Naive thymus-derived CD4-positive, alpha-beta T cell (primary cell): ENCODE measurements at places on chromosomes 1 and 21.
A peak's percentile ranks its signal among the peaks of the same experiment; 100 is the strongest.

- DNase-seq = no peak
Measured at GRCh38 chr1:37458551-37458950, 15.8 kb upstream of the ZC3H12A start.

DNA sequence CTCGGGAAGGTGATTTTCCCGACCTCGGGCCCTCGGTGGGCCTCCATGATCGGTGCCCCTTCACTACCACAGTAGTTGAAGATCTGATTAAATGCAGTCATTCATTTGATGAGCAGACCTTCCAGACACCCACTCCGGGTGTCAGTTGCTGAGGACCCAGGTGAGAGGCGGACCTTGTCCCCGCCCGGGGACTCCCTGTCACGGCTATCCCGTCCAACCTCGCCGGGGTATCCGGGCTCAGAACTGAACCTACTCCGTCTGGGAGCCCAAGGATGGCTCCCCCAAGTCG lies 22.6 kb downstream of the RNU1-3 start:
- DNase-seq = no peak

- no peak for DNase-seq
Measured at GRCh38 chr1:170032531-170033280, 41.8 kb downstream of the KIFAP3 start.

DNA sequence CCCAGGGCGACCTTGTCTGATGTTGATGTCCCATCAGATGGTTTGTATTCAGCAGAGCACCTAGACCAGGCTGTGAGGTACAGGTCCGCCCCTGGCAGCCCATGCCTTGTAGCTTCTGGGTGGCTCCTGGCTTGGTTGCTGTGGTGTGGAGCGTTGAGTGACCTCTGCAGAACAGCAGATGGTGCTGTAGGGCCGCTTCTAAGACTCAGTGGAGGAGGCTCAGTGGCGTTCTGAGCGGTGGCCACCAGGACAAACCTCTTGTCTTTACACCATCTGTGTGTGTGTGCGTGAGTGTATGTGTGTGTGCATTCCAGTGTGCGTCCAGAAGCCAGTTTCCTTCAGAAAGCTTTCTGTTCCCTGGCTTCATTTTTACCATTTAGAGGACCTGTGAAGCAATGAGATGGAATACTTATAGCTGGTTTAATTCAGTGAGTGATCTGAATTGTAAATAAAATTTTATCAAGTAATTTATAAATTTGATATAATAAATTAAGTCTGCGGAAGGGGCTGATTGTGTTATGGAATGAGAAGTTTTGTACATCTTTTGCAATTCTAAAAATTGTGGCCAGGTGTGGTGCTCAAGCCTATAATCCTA lies 66.1 kb downstream of the ADARB1 start:
- DNase-seq = peak; percentile 54

DNA sequence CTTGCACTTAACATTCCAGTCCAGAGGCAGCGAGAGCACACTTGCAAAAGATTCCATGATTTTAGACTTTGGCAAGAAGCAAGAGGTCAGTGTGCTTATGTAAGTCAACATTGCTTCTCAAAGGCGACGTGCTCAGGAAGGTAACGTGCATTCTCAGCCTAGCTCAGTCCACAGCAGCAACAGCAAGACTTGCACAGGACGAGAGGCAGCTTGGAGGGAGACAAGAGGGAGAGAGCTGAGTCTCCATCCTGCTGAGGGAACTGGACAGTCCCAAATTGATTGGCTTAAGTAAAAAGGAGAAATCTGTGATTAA lies 56.5 kb downstream of the PTP4A2 start:
- no peak for DNase-seq

DNA sequence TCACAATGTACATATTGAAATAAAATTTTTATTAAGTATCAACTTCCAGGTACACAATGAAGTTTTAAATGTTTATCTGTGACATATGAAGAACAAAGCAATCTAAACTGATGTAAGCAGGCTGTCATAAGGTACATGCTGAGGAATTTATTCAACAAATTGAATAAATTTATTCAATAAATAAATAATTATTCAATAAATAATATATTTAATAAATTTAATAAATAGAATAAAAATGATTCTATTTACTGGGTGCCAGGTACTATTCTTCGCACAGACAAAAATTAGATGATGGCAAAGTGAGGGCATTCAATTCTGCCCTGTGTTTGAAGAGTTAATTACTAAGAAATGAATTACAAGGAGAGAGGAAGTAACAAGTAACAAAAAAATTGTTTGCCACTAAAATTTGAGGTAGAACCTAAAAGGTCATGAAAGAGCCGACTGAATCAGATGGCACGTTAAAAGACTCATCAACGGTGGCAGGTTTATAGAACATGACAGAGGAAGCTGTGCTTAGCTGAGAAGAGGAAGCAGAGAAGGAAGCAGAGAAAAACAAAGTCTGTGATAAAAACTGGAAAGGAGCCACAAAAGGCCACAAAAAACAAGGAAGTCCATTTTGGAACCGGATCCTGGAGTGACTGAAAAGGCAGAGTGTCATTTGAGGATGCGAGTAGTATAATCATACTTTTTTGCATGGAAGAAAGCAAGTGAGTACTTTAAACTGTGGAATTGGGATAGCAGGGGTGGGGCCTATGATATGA lies 2.2 kb upstream of the USP24 start:
- no peak for DNase-seq

- DNase-seq = peak; percentile 51
Measured at GRCh38 chr1:87325982-87326738, 2.5 kb upstream of the LMO4 start.

GRCh38 chr1:34290831-34291230 lies 114.1 kb downstream of the C1orf94 start:
- no peak for DNase-seq

DNA sequence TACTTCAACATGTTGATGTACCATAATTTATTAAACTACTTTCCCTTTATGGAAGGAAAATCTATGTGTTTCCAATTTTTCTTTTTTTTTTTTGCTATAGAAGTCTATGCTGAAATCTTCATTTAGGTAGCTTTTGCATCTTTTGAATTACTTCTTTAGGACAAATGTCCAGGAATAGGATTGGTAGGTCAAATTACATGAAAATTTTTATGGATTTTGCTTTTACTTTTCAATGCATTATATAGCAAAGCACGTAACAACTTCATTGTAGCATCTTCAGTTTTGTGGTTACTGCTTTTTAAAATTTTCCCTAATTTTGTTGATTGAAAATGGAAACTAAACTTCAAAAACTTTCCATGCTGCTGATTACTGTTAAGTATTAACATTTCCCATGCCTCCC lies 12.0 kb upstream of the PLA2G2C start:
- DNase-seq = no peak

GRCh38 chr1:150083907-150084306 lies 16.3 kb downstream of the VPS45 start:
- DNase-seq = no peak

- no peak for DNase-seq
Measured at GRCh38 chr1:212686591-212686990, 13.0 kb downstream of the BATF3 start.
